ENCODE measurements at places on chromosomes 13 and 19.

GRCh38 chr13:21573920-21574712 lies 29.9 kb downstream of the MICU2 start:
- DNase-seq = no peak

- no peak for DNase-seq
Measured at GRCh38 chr13:95118541-95119324, 182.5 kb downstream of the ABCC4 start.

GRCh38 chr19:7852851-7853769 lies 21.1 kb downstream of the PRR36 start:
- peak; percentile 71 for DNase-seq

DNA sequence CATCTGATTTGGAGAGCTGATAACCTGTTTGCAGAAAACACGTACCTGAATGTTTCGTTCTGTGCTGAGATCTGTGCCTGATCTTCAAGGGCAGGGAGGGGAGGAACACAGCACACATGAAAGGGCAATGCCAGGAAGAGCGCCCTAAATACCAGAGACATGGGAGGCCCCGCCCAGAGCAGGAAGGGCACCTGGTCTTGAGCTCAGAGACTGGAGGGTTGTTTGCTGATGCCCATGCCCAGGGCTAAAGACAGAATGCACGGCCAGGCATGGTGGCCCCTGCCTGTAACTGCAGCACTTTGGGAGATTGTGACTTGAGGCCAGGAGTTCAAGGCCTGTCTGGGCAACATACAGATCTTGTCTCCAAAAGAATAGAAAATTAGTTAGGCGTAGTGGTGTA lies 183.2 kb downstream of the TUBA3C start:
- DNase-seq = no peak

GRCh38 chr13:21078501-21078900 lies 17.1 kb upstream of the LATS2 start:
- DNase-seq = no peak

GRCh38 chr19:7010722-7011593 lies 10.3 kb downstream of the MBD3L2B start:
- DNase-seq = peak; percentile 39

DNA sequence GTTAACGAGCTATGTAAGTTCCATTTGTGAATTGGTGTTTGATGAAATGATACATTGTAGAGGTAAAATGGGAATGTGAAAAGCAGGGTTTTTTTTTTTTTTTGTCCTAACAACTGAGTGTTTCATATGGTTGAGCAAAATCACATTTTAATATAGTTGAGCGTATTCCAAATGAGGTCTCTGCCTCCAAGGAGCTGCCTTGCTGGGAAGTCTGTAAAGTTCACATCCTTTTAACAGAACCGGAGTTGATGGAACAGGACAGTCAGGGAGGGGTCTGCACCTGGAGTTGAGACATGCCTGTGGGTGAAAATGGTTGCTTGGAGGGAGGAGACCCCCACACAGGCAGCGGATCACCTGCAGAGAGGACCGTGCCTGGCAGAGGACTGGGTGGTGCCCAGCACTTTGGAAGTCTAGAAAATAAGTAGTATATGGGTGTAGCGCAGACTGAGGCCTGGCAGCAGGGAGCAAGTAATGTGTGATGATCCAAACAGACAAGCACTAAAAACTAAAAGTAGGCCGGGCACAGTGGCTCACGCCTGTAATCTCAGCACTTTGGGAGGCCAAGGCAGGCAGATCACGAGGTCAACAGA lies 75.2 kb upstream of the UBAC2 start:
- no peak for DNase-seq

- no peak for DNase-seq
Measured at GRCh38 chr19:45464852-45465441, 2.8 kb upstream of the FOSB start.

DNA sequence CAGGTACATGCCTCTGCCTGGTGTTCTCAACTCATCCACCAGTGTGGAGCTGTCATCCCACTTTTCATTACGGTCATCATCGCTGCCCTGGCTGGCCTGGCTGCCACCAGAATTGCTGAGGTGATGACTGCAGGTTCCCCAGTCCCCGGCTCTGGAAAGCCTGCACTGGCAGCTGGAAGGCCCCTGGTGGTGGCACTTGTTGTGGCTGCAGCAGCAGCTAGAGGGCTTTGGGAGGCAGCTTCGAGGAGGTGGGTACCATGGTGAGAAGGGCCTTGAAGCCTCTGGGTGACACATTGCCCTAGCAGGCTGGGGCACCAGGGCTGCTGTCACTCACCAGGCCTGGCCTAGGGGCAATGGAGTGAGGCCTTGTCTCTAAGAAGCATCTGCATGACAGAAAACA lies 25.3 kb upstream of the ZNF14 start:
- no peak for DNase-seq

DNA sequence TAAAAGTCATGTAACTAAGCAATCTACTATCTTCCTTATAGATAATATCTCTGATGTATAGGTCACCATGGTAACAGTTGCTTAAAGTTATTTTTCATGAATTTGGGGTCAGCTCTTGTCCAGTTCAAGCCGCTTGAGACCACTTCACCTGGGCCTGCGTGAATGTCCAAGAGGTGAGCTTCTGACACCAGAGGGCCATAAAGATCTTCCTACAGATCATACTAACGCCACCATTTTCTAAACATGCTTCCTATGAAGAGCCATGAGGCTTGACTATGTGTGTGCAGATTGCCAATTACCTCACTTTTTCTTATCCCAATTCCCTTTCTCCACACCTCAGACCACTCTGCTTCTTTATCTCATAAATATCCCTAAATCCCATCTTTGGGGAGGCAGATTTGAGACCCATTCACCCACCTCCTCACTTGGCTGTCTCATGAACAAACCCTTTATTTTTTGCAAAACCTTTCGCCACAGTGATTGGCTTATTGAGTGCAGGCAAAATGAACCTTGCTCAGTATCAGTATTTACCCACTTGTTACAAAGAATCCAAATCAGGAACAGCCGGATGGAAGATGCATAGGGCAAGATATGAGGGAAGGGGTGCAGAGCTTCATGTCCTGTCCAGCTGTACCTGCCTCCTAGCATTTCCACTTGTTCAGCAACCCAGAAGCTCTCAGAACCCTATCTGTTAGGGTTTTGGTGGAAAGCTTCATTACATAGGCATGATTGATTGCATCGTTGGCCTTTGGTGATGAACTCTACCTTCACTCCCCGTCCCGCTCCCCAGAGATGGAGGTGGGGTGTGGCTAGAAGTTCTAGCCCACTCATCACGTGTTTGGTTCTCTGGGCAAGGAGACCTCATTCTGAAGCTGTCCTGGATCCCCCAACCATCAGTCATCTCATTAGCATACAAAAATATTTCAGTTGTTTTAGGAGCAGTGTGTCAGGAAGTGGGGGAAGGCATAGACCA lies 34.2 kb downstream of the FAM187B start:
- no peak for DNase-seq

GRCh38 chr19:12689581-12690216 lies 1.9 kb downstream of the GNG14 start:
- DNase-seq = no peak

- no peak for DNase-seq
Measured at GRCh38 chr13:78606471-78607408, 3.4 kb upstream of the POU4F1 start.

DNA sequence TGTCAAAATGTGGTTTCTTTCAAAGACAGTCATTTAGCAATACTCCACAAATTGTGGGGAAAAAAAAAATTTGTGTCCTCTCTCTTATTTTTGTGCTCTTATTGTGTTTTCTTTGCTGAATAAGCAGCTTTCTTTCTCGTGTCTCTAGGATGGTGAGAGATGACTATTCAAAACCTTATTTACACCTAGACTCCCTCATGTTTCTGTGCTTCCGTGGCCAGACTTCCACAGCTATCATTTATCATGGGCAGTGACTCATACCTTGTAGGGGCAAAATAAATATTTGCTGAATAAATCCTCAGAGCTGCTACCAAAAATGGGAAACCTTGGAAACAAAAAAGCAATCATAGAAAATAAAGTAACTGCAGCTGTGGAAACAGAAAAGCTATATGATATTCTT lies 204.9 kb upstream of the MIR17HG start:
- no peak for DNase-seq

GRCh38 chr19:10352764-10353671 lies 13.6 kb upstream of the ICAM3 start:
- DNase-seq = no peak

GRCh38 chr13:77701305-77701704 lies 3.8 kb downstream of the SLAIN1 start:
- DNase-seq = no peak

DNA sequence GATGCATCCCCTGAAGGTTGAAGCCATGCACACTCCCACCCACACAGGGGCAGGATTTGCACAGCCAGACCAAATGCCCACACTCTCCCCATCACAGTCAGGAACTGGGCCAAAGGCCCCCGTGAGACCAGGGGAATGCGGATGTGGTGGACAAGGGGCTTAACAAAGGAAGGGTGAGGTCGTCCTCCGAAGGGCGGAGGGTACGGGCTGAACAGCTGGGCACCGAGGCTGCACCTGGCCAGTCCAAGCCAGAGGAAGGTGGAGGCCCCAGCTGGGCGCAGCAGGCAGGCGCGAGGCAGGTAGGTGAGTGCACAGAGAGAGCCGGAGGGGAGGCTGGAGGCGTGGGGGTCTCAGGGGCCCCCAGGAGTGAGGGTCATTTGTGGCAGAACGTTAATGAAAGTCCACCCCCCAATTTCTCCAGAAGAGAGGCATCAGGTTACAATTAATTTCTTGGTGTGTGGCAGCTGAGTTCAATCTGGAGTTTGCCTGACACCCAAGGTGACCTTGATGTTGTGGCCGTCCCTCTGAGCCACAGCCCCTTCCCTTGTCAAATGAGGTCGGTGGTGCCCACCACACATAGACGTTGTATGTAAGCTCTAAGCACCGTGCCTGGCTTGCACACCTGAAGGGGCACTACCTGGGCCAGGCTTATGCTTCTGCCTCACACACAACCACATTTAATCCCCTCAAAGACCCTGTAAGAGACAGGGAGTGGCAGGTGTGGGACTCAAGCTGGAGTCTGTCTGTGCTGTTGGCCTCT lies 2.9 kb downstream of the KLK15 start:
- DNase-seq = no peak

DNA sequence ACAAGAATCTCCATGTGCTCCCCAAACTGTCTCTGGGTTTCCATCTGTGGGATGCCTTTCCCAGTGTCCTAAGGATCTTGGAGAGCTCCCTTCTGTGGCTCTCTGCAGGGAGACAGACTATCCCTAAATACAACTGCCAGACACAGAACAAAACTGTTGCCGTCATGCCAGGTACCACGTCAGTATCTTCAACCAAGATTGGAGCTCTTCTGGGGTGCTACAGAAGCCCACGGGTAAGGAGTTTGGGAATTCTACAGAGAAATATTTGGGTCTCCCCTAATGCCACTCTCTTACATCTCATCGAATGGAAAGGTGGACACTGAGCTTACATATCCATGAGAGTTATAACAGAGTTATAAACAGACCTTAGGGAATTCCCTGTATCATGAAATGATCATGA lies 4.9 kb upstream of the MBD3L3 start:
- DNase-seq = no peak

DNA sequence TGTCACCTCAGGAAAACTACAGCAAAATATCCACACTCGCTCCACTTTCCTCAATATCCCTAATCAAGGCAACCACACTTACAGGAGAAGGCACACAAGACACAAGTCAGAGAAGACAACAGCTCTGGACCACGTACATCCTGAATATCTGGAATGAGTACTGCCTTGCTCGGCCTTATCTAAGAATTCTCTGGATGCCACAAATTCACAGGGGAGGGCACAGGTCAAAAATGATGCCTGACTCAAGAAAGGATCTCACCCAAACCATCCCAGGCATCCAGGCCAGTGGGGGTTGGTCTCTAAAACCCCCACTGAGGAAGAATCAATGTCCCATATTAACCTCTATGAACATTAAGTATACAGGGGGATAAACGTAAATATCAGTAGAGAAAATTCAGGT lies 29.9 kb downstream of the ATP7B start:
- DNase-seq = no peak

- DNase-seq = no peak
Measured at GRCh38 chr13:48038761-48039160, 1.2 kb downstream of the NUDT15 start.

GRCh38 chr19:39927524-39928356 lies 6.7 kb downstream of the FCGBP start:
- DNase-seq = no peak

DNA sequence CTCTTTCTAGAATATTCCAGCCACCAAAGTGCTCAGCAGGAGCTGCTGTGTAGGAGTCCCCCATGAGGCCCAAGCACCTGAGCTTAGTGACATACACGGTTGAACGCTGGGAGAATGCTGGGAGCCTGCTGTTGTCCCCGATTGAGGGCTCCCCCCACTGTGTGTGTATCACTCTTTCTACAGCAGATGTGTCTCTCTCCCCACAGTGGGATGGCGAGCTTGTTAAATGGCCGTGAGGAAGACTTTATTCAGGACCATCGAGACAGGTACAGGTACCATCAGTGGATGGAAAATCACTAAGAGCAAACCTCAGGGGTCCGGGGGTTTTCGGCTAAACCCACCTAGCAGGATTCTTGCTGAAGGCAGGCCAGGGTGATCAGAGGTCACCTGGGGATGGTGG lies 22.7 kb downstream of the EPN1 start:
- DNase-seq = no peak

- DNase-seq = no peak
Measured at GRCh38 chr13:79711631-79712030, 230.7 kb downstream of the NDFIP2 start.

Data from activated naive CD4-positive, alpha-beta T cell treated with Interleukin-2 at 50 U/mL for 16 hours (primary cell).